Stimulated activated CD4-positive, alpha-beta T cell treated with anti-CD3 and anti-CD28 coated beads, Interleukin-4, amount 100 ng/mL, for 24 hours (primary cell): ENCODE measurements at places on chromosomes 4 and X.

- DNase-seq: no peak
Measured at GRCh38 chrX:119041175-119041574, 31.6 kb upstream of the CT47C1 start.

DNA sequence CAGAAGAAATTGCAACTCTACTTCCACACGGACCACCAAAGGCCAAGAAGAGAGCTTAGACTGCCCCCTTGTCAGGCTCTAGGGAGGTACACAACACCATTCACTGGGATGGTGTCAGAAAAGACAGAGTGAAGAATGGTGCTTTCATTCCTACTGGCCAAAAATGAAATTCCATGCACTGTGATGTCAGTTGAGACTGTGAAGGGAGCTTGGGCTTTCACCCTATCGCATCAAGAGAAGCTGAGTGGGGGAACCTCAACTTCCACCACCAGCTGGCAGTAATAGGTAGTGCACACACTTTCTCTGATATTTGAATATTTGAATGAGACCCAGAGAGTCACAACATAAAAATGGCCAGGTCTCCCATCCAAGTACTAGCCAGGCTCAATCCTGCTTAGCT lies 65.9 kb downstream of the ZNF711 start:
- no peak for DNase-seq

- no peak for DNase-seq
Measured at GRCh38 chrX:23784470-23785331, 1.7 kb downstream of the SAT1 start.

- no peak for DNase-seq
Measured at GRCh38 chr4:19945979-19946380, 305.7 kb upstream of the SLIT2 start.

- no peak for DNase-seq
Measured at GRCh38 chr4:181959121-181959520, 284.1 kb upstream of the TENM3 start.

DNA sequence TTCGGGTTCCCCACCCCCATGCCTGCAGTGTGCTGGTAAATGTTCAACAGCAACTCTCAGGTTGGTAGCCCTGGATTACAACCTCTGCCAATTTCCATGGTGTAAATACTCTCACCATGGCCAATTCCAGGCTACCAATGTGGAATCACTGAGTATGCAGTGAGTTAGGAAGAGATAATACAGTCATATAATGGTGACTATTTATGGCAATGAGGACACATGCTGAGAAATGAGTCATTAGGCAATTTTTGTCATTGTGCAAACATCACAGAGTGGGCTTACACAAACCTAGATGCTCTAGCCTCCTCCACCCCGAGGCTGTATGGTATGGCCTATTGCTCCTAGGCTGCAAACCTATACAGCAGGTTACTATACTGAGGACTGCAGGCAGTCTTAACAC lies 4.6 kb upstream of the CLDN24 start:
- DNase-seq: no peak

GRCh38 chr4:112735474-112735951 lies 98.6 kb downstream of the LARP7 start:
- DNase-seq: no peak

DNA sequence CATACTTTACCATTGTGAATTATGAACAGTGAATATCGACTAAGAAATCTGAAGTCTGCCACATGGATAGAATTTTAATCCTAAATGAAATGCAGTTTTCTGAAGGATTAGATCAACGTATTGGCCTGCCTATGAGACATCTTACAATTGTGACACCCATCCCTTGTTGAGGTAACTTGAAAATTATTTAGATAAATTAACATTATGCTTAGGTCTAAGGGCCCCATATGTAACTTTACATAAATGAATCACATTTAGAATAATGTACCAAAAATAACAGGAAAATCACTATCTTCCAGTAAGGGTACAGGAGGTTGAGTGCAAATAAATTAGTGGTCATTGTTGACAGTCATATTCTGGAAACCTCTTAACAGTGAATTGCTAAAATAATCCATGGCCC lies 13.5 kb downstream of the XAGE5 start:
- DNase-seq: no peak

- no peak for DNase-seq
Measured at GRCh38 chr4:22670956-22671355, 21.8 kb upstream of the GBA3 start.

DNA sequence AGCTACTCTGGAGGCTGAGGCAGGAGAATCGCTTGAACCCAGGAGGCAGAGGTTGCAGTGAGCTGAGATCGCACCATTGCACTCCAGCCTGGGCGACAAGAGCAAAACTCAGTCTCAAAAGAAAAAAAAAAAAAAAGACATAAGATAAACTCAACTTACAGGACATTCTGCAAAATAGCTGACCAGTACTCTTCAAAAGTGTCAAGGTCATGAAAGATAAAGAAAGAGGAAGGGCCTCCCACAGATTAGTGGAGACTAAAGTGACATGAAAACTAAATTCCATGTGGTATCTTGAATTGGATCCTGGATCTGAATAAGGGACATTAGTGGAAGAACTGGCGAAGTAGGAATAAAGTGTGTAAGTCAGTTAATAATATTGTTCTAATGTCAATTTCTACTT lies 63.3 kb downstream of the ZNF182 start:
- DNase-seq: no peak

- DNase-seq: no peak
Measured at GRCh38 chr4:7146786-7147115, 45.6 kb upstream of the SORCS2 start.

GRCh38 chrX:30830326-30830943 lies 58.6 kb downstream of the TAB3 start:
- DNase-seq: no peak

- DNase-seq: no peak
Measured at GRCh38 chrX:134628663-134629062, 29.6 kb downstream of the PLAC1 start.

- no peak for DNase-seq
Measured at GRCh38 chrX:47587091-47587891, 5.1 kb downstream of the TIMP1 start.

GRCh38 chr4:8506373-8507195 lies 66.0 kb downstream of the TRMT44 start:
- no peak for DNase-seq

DNA sequence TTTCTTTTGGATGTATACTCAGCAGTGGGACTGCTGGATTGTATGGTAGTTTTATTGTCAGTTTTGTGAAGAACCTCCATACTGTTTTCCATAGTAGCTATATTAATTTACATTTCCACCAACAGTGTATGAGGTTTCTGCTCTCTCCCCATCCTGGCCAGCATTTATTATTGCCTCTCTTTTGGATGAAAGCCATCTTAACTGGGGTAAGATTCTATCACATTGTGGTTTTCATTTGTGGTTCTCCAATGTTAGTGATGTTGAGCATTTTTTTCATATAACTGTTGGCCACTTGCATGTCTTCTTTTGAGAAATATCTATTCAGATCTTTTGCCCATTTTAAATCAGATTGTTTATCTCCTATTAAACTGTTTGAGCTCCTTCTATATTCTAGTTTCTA lies 27.6 kb downstream of the QRFPR start:
- no peak for DNase-seq

- DNase-seq: no peak
Measured at GRCh38 chrX:19863212-19863856, 24.1 kb downstream of the SH3KBP1 start.

GRCh38 chr4:150087006-150087405 lies 8.8 kb downstream of the DCLK2 start:
- no peak for DNase-seq

- DNase-seq: peak; percentile 4
Measured at GRCh38 chr4:24471486-24472160, 112.7 kb downstream of the DHX15 start.
